Anterior cingulate cortex (tissue), 58 donors: ENCODE measurements at places on chromosomes 3 and 15.

DNA sequence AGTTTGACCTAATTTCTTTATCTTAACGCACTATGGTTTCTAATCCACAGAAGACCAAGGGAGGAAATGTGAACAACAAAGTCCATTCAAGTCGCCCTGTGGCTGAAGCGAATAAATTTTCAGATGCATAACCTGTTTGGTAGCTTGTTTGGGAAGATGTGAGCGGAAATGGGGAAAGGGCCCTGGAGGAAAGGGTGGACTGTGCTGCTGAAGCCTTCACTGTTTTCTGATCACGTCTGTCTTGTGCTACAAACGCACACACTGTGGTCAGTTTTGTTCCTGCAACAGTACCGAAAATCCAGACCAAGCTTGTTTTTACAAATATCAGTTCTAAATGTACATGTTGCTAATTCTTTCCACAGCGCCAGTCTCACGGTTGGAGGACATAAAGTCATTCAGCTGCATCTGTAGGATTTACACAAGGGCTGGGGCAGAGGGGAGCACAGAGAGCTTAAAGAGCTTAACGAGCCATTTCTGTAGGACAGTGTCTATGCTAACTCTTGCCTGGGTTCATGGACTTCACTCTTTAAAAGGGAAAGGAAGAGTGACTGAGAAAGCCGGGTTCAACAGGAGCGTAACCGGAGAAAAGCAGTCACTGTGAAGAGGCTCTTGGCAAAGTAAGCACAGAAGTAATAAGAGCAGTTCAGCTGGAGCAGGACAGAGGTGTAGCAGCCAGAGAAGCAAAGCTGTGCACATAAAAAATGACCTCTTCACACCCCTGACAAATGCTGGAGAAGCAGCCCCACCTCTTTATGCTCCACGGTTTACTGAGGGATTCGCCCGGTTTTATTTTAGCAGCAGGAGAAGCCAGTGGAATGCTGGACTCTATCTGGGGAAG, 66.6 kb downstream of the USF3 start:
- DNase-seq: no peak

DNA sequence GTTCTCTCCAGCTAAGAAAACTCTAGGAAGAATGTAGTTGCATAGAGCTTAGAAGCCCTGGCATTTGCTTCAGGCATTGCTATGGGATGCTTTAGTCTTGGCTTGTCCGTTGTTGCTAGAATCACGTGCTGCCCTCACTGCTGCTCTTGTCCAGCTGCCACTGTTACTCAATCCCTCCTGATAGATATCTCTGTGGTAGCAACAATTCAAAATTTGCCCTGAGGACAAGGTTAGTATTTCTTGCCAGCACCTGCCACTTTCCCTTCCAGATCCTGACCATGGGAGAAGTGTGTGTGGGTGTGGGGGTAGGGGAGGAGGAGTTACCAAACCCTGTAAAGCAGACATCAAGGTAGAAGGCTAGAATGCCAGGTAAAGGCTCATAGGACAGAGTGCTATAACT, 113.8 kb downstream of the PPM1L start:
- no peak for DNase-seq

GRCh38 chr3:45986303-45986982, 9.2 kb downstream of the FYCO1 start:
- no peak for DNase-seq

DNA sequence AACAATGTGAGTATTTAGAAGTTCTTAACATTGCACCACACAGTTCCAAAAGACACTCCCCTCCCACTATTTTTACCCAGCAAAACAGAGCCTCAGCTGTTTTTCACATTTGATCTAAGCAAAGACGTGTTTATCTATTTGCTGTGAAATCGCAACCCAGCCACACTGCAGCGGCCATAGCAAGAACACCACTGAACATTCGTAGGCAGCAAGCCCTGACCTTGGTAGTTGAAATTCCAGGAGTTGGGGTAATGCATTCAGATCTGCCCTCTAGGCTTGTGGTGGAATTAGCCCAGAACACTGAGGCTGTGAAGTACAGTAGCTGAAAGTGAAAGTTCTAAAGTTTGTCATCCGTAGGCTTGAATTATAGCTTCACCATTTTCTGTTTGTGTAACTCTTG, 17.1 kb upstream of the SLC24A5 start:
- DNase-seq: no peak

- DNase-seq: no peak
Observed at GRCh38 chr15:74505837-74506514, 35.0 kb upstream of the ARID3B start.

DNA sequence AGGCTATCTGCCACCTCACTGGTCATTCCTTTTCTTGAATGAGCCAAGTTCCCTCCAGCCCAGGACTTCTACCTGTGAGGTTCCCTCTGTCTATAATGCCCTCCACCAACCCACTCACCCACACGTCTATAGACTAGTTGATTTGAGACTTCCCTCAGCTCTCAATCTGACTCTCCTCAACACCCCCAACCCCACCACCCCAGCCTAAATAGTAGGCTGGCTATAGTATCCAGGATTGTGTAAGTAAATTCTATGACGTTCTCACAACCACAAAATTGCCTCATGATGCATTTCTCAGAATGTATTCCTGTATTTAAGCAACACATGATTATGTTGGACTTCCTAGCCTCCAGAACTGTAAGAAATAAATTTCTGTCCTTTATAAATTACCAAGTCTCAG, 2.2 kb downstream of the PLSCR1 start:
- no peak for DNase-seq

- no peak for DNase-seq
Observed at GRCh38 chr15:81093961-81094360, 40.1 kb upstream of the CFAP161 start.

DNA sequence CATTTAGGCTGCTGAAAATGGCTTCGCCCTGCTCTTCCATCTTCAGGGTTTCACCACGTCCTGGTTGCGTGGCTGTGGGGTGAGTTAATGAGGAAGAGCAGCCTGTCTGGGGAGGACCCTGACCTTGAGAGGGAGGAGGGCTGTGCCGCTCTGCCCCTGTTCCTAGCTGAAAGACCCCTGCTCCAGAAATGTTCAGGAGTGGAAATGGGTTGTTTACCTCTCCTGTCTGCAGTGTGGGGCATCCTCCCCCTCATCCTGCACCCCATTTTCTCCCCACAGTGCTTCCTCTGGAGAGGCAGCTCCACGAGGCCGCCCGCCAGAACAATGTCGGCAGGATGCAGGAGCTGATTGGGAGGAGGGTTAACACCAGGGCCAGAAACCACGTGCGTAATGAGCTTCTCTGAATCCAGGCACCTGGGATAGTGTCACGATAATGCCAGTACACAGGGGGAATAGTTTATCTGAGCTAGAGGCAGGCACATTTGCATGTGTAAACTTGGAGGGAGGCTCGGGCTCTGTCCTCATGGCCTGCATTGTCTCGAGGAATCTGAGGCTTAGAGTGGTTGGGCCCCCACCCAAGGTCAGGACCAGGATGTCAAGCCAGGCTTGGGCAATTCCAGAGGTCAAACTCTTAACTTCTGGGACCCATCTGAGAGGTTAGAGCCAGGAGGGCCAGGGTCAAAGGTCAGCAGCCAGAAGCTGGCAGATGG, 4.0 kb downstream of the ANKDD1A start:
- no peak for DNase-seq

- DNase-seq: no peak
Observed at GRCh38 chr15:77901251-77901881, 176.1 kb downstream of the TBC1D2B start.

GRCh38 chr3:195236801-195237570, 34.0 kb downstream of the XXYLT1 start:
- no peak for DNase-seq

DNA sequence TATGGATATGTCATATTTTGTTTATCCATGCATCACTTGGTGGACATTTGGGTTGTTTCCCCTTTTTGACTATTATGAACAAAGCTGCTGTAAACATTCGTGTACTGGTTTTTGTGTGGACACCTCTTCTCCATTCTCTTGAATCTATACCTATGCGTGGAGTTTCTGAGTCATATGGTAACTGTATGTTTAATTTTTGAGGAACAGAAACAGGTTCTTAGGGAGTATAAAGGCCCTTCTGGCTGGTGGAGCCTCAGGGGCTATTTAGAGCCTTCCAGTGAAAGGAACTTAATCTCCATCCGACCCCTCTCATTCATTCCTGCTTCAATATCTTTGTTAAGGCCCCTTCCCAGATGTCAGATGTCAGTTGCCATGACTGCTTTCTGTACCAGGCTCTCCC, 14.1 kb upstream of the CTXND1 start:
- no peak for DNase-seq

DNA sequence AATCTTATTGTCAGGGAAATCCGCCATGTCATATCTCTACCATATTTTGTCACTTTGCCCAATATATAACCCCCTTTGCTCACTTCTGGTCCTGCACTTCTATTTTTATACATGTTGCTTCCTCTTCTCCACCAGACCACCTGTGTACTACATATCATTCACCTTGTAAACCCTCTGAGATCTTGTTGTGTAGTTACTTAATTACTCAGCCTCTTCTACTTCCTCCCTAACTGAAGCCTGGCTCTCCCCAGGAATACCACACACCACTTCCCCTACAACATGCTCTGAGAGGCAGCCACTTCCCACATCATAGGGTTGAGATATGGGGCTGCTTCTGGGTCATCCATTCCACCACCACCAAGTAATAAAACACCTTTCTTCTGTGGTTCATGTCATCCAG, 10.0 kb downstream of the HEXA start:
- DNase-seq: no peak

DNA sequence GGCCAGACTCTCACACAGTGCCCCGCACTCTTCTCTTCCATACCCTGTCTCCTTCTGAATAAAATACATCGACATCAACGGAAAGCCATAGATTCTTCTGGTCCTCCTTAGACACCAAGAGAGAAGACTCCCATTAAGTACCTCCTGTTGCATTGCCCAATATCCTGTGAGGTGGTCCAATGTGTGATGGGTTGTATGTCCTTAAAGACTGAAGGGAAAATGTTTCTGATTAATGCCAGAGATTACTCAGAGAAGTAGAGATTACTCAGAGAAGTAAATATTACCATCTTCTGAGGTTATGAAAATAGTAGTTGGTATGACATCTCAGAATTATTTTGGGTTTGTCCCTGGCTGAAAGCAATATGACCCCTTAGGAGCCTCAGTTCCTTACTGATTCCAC, 60.8 kb upstream of the GALNT15 start:
- no peak for DNase-seq

DNA sequence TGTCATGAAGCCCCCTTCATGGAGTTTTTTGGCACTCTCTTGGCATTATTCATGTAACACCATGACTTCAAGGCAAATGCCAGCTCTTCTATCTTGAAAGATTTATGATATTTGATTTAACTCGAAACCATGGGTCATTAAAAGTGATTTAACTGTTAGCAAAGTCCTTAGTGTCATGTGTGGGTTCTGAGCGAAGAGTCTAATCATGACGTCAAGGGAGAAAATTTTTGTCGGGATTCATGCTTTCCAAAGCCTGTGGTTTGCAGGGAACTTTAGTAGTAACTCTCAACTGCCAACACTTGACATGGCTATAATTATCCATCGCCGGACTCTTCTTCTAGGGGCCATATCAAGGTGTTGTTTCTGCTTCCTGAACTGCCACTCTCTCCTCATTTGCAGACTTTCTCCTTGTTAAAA, 11.5 kb downstream of the GXYLT2 start:
- no peak for DNase-seq

DNA sequence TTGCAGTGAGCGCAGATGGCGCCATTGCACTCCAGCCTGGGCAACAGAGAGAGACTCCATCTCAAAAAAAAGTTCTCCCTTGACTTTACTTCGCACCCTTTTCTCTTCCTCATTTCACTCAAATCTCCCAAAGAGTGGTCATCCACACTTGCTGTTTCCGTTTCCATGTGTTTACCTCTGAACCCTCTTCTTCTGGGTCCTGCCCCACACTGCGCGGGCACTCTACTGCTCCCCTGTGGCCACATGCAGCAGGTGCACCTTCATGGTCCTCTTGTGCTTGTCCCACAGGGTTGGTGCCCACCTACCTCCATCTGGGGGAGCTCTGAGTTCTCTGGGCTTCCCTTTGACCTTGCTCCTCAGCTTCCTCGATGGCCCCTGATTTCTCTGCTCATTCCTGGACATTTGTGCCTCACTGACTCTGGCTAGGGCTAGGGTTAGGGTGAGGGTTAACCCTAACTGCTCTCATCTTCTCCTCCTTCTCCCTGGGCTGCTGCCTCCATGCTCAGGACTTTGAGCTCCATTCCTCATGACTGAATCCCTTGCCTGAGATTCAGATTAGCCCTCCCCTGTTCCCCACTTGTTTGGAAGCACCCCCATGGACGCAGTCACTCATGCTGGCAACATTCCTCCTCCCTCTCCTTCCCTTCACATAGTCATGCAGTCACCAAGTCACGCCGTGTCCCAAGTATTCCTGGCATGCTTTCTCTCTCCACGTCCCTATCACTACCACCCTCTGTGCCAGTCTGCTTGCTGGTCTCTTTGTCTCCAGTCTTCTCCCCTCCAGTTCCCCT, 26.6 kb upstream of the KY start:
- DNase-seq: no peak

GRCh38 chr3:195546130-195546560, 3.0 kb upstream of the PPP1R2 start:
- no peak for DNase-seq

- DNase-seq: no peak
Observed at GRCh38 chr3:100104442-100104798, 9.9 kb downstream of the FILIP1L start.

DNA sequence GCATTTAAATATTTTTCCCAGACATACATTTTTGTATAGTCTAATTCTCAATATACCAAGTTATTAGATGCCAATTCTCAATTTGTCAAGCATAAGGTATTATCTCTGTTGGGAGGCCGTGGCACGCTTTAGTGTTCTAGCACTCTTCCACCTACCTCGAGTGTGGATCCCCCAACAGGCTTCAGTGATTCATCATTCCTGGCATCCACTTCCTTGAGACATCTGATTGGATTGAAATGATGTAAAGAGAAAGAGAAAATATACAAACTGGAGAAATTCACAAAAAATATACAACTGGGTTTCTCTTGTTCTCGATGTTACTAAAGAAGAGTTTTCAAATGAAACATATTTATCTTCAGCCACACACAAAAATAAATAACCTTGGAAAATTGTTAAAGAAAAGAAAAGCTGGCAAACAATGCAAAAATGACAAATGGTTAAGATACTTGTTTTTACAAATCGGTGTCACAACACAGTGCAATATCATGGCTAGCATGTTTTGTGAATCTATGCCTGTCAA, 218.0 kb upstream of the CDIN1 start:
- DNase-seq: no peak

GRCh38 chr3:8218353-8218940, 283.2 kb upstream of the LMCD1 start:
- DNase-seq: no peak

GRCh38 chr3:88093266-88093665, 34.2 kb downstream of the ZNF654 start:
- no peak for DNase-seq

DNA sequence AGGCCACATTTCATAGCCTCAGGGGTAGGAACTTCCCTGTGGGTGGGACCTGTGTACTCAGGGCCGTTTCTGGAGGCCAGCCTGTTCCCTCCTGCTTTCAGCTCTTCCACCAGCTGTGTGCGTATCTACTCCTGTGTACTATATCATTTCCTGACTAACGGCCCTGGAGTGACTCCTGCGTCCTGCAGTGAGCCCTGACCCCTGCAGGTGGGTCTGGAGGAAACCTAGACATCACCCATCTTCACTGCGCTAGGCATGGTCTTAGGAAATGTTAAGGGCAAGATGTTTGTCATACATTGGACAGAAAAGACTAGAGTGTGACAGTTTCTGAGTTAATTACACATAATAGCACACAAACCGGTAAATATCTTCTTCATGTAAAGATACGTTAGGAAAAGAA, 297.3 kb downstream of the GABRB3 start:
- no peak for DNase-seq

GRCh38 chr3:168933614-168934013, 729.9 kb downstream of the MECOM start:
- no peak for DNase-seq

GRCh38 chr3:188627652-188628051, 473.7 kb downstream of the LPP start:
- no peak for DNase-seq
